ENCODE measurements at places on chromosomes 7 and 10.

GRCh38 chr7:152894295-152895170 lies 135.0 kb downstream of the ACTR3B start:
- DNase-seq = no peak

DNA sequence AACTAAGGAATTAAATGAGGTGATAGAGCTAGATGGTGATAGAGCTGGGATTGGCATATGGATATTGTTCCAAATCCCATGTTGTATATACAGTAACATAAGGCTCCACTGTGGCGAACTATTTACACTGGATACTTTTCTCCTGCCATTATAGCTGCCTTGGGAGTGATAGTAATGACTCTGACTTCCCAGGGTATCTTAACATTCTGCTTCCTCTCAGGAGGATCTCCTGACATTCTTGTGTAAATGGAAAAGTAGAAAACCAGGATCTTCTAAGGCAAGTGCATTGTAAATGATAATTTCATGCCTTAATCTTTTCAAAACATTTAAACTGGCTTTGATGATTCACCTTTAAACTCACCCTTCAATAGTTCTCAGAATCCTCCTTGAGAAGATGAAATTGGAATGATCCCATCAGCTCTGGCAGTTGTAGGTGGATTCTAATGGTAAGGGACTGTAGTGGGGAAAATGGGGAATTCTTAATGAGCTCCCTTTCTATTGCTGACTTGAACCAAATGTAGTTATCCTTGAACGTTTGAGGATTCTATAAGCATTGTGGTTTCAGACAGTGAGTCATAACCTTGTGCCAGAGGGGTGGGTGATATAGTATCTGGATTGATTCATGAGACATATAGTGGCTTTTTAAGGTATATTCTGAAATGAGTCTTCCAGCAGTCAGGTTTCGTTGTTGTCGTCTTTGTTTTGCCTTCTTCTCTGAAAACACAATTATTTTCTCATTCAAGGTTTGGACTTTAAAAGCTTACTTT lies 450.0 kb downstream of the SUGCT start:
- no peak for DNase-seq

DNA sequence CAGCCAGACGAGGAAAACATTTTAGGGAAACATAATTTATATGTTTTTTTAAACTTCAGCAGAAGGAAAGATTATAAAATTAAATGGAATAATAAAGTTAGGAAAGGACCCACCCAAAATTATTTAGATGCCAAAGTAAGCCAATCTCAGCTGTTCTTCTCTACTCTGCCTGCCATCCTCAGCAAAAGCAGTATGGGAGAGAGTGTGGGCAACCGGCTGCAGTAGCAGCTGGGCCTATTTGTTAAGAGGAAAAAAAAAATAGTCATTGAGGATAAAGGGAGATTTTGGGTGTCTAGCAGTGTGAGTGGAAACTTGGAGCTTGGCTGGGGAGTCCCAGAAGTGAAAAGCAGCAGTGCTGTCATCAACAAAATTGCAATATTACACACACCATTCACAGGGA lies 15.4 kb downstream of the SEMA3E start:
- no peak for DNase-seq

GRCh38 chr10:95542761-95543160 lies 18.4 kb downstream of the SORBS1 start:
- DNase-seq = no peak

- DNase-seq = no peak
Measured at GRCh38 chr10:79148452-79149344, 79.9 kb downstream of the ZMIZ1 start.

- DNase-seq = no peak
Measured at GRCh38 chr7:51366172-51366728, 49.6 kb upstream of the COBL start.

DNA sequence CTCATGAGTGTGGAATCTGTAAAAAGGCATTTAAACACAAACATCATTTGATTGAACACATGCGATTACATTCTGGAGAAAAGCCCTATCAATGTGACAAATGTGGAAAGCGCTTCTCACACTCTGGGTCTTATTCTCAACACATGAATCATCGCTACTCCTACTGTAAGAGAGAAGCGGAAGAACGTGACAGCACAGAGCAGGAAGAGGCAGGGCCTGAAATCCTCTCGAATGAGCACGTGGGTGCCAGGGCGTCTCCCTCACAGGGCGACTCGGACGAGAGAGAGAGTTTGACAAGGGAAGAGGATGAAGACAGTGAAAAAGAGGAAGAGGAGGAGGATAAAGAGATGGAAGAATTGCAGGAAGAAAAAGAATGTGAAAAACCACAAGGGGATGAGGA lies 207.7 kb downstream of the ZEB1 start:
- DNase-seq = no peak

- no peak for DNase-seq
Measured at GRCh38 chr10:21329995-21330627, 195.4 kb downstream of the SKIDA1 start.

- no peak for DNase-seq
Measured at GRCh38 chr7:116897661-116898060, 35.3 kb downstream of the CAPZA2 start.

- DNase-seq = no peak
Measured at GRCh38 chr10:119806334-119807130, 66.1 kb downstream of the MCMBP start.
